ENCODE measurements at places on chromosomes 12 and 14. TPM values are rescaled to one million over a fixed set of nuclear protein-coding genes. Genes with fewer than 3 reads are reported as not detected.

Gene GRIP1
- 40.4 TPM for total RNA-seq

Gene HOXC4
- 19.6 TPM for total RNA-seq

Gene RHOJ
- 1.9 TPM for total RNA-seq

Gene MYRFL
- total RNA-seq, result 0.93 TPM

Gene TRHDE
- total RNA-seq, result 2.7 TPM

Gene MYF5
- total RNA-seq, result not detected

Gene CMA1
- not detected for total RNA-seq

Gene IQSEC3
- 2.5 TPM for total RNA-seq

Gene SLC5A8
- 0.12 TPM for total RNA-seq

Gene GPRC5D
- total RNA-seq, result not detected

Gene ARG2
- 25.1 TPM for total RNA-seq

Gene SLC17A8
- total RNA-seq, result 1.2 TPM

Gene SERPINA12
- total RNA-seq, result not detected

Gene NEUROD4
- not detected for total RNA-seq

Gene CHGA
- total RNA-seq, result 1,495 TPM

Gene CCER1
- not detected for total RNA-seq

Gene HCAR1
- 0.62 TPM for total RNA-seq

Gene NUP107
- 86.8 TPM for total RNA-seq

Gene TAS2R30
- total RNA-seq, result 5.6 TPM

Data from progenitor cell of endocrine pancreas (in vitro differentiated cells).